ENCODE measurements at places on chromosomes 2 and 18. TPM values are rescaled to one million over a fixed set of nuclear protein-coding genes. Genes with fewer than 3 reads are reported as not detected.

DNA sequence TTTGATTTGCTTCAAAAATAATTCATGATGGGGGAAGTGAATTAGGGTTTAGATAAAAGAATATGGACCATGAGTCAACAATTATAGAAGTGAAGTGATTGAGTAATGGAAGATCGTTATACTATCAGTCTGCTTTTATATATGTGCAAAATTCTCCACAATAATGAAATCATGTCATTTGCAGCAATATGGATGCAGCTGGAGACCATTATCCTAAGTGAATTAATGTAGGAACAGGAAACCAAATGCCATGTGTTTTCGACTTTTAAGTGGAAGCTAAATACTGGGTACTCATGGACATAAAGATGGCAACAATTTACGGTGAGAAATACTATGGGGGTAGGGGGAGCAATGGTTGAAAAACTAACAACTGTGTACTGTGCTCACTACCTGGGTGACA, 144.7 kb upstream of the SRD5A2 start:
- no peak for DNase-seq

DNA sequence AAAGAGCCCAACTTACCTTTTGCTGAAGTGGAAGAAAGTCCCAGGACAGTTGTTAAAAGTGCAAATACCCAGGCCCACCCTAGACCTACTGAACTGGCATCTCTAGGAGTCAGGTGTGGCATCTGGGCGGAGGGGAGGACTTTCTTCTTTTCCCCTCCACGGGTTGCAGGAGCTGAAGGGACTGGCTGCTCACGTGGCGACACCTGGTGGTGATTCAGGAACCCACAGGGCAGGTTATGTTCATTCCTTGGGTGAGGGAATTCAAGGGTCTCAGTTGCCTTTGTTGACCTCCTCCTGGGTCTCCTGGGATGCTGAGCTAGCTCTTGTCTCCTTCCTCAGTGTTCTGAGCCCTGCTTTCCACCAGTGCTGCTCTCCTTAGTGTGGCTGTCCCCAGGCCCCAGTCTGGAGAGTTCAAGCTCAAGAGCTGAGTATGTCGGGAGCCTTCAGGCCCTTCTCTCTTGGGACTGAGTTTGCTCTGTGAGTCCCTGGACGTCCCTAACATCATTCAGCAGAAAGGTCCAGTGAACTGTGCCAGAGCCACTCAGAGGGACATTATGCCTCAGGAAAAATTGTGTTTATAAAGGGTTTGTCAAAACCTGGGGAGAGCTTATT, 56.9 kb downstream of the DYSF start:
- no peak for DNase-seq

GRCh38 chr2:214706986-214707385, 102.5 kb downstream of the BARD1 start:
- peak; percentile 9 for DNase-seq

DNA sequence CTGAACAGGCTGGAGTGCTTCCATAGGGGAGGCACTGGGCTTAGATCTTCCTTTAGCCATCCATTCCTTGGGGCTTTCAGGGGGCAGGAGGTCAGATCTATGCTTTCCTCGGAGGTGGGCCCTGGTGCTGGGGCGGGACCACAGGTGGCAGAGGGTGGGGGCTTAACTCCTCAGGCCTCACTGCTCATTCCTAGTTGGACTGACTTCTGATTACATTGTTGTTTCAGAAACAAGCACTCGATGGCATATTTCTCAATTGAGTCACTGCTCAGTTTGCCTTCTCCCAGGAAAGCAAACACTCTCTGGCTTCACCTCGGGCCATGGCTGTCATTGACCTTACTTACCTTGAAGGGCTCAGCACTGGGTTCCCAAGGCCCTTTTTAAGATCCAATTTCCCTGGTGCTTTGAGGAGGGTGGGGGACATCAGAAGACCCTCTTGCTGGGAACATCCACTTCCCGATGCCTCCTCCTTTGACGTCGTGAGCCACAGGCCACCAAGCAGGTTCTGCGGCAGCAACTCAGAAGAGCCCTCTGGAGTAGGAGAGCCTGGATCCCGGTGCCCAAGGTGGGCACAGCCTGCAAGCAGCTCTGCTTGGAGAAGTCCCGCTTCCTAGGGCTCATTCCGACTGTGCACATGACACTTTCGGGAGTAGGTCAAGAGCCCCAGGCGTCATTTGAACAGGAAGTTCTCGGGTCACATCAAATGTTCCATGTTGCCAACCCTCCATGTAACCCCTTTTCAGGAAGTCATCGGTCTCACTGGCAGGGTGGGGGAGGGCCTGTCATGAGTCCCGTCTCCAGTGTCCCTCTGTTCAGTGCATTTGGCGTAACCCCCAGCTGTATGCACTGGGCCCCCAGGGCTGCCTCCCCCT, 40.6 kb downstream of the SDC1 start:
- peak; percentile 65 for DNase-seq

- no peak for DNase-seq
These were observed 13.0 kb upstream of the HAT1 start for GRCh38 chr2:171909266-171909665.

The NYAP2 gene
- not detected for total RNA-seq

DNA sequence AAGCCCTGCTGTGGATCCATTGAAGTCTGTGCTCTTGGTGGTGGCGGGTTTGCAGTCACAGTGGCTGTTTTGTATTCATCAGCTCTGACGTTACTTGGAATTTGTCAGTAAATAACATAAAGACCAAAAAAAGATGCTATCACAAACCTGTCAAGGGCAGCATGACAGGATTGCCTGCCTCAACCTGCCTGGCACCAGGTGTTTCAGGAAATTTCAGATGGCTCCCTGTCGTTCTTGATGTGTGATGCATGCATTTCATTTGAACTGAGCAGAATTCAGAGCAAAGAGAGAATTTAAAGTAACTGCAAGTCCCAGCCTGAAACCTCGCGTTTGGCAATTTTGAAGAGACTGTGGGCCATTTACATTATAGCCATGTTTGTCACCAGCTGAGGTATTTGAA, 50.3 kb upstream of the EPC2 start:
- peak; percentile 97 for DNase-seq

The ATOH8 gene
- total RNA-seq: not detected

The CFC1 gene
- not detected for total RNA-seq

DNA sequence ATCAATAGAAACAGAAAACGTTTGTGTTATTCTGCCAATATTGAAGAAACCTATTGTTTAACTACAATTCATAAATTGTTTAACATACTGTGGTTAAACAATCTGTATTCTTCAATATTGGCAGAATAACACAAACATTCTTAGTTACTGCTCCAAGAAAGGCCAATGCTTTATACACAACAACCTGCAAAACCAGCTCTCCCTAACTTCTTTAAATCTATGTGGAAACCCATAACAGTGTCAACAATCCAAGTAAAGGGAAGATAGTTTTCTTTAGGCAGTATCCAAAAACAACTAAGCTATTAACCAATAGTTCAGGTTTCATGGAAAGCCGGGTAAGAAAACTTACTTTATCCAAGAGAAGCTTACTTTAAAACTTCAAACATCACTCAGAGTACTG, 6.2 kb upstream of the RBM45 start:
- DNase-seq: no peak

GRCh38 chr2:53877112-53877511, 17.3 kb upstream of the GPR75 start:
- no peak for DNase-seq

The KCNIP3 gene
- total RNA-seq: 6.4 TPM

- DNase-seq: no peak
These were observed 770 bp downstream of the ZNF396 start for GRCh38 chr18:35376393-35376741.

DNA sequence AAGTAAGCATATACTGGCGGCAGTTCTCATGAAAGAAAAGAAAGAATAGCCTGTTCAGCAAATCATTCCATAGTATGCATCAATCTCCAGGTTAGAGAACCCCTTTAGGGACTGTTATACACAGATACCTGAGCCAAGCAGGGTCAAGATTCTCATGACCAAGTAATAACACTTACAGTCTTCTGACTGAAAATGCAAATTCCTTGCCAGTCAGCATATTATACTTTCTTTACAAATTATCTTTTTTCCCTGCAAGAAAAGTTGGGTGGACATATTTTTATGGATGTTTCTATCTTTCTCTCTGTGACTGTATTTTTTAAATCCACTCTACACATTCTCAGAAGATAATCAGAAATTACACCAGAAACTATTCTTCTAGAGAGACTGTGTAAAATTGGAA, 120.4 kb upstream of the COL5A2 start:
- DNase-seq: no peak

The UGT1A4 gene
- total RNA-seq: 0.34 TPM
